Left cardiac atrium (tissue), 4 donors: ENCODE measurements at places on chromosomes 5 and 9. TPM values are rescaled to one million over a fixed set of nuclear protein-coding genes. Genes with fewer than 3 reads are reported as not detected.

- DNase-seq = peak; percentile 71
Observed at GRCh38 chr9:114385397-114386181, 2.2 kb downstream of the AKNA start.

DNA sequence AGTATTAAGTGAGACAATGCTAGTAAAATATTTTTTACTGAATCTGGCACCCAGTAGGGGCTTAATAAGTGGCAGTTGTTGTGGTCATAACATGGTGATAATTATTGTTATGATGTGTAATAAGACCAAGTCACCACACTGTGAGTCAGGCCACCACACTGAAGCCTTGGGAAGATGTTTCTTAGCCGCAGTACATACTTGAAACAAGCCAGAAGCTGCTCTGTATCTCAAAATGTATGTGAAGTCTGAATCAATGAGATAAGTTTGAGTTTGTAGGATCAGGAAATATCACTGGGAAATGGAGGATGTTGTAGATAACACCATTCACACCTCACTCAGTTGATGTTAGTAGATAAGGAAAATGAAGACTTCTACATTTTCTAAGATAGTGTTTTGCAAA lies 51.3 kb upstream of the PTPN3 start:
- no peak for DNase-seq

DNA sequence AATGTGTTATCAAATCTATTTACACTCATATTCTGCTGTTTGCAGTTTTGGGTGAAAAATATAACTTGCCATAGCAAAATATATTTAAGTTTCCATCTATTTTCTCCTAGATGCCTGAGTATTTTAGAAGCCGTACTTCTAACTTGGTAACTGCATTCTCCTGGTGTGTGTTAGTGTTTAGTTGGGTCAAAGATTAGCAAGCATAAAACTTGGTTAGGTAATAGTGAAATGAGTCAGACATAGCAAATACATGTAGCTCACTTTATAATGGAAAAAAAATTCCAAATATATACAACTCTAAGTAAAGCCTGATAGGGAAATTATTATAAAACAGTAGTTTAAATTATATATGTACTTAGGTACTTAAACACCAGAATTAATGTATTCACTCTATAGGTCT lies 640.7 kb upstream of the ST8SIA4 start:
- DNase-seq = no peak

DNA sequence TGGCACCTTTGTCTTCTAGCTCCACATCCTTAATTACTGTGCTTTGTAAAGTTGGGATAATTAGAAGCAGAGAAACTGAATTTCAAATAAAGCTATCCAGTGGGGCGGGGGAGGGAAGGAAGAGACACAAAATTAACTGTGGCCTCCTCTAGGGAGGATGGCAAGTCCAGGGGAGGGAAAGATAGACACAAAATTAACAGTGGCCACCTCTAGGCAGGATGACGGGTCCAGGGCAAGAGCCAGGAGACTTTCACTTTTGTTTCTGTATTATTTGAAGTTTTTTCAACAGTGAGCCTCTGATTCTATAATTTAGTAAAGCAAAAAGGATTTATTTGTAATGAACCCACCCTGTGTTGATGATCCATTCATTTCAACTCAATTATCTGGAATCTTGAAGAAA lies 335.9 kb downstream of the MSX2 start:
- DNase-seq = no peak

- DNase-seq = no peak
Observed at GRCh38 chr9:132717326-132717945, 47.2 kb downstream of the GTF3C4 start.

DNA sequence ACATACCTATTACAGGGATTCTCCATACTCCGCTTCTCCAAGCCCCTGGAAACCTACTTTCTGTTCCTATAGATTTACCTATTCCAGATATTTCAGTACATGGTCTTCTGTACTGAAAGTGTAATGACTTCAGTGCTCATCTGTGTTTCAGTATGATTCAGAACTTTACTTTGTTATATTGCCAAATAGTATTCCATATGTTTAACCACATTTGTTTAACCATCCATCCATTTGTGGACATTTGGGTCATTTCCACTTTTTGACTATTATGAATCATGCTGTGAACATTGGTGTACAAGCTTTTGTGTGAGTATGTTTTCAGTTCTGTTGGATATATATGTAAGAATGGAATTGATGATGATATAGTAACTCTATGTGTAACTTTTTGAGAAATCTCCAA lies 188.9 kb downstream of the PDZD2 start:
- no peak for DNase-seq

RBM18 gene
- total RNA-seq = 30.3 TPM

EFNA5 gene
- 29.2 TPM for total RNA-seq
